CD4-positive, alpha-beta memory T cell (primary cell): ENCODE measurements at places on chromosomes 7 and 10. TPM values are rescaled to one million over a fixed set of nuclear protein-coding genes. Genes with fewer than 3 reads are reported as not detected.
A peak's percentile ranks its signal among the peaks of the same experiment; 100 is the strongest.

DNA sequence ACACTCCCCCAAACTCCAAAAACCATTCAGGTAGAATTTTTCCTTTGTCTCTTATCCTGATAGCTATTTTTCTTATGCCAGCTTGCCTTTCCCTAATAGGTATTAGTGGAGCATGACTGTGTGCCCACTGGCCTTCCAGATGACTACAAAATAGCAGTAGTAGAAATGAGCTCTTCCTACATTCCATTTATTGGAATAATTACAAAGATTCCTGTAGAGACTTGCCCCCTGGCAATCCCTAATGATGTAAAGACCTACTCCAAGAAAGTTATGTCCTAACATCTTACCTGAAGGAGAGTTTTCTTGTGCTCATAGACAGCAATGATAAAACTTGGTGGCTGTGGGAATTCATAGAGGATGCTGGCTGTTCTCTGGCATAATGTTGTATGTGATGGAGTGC, 501.8 kb downstream of the GATA3 start:
- no peak for DNase-seq

DNA sequence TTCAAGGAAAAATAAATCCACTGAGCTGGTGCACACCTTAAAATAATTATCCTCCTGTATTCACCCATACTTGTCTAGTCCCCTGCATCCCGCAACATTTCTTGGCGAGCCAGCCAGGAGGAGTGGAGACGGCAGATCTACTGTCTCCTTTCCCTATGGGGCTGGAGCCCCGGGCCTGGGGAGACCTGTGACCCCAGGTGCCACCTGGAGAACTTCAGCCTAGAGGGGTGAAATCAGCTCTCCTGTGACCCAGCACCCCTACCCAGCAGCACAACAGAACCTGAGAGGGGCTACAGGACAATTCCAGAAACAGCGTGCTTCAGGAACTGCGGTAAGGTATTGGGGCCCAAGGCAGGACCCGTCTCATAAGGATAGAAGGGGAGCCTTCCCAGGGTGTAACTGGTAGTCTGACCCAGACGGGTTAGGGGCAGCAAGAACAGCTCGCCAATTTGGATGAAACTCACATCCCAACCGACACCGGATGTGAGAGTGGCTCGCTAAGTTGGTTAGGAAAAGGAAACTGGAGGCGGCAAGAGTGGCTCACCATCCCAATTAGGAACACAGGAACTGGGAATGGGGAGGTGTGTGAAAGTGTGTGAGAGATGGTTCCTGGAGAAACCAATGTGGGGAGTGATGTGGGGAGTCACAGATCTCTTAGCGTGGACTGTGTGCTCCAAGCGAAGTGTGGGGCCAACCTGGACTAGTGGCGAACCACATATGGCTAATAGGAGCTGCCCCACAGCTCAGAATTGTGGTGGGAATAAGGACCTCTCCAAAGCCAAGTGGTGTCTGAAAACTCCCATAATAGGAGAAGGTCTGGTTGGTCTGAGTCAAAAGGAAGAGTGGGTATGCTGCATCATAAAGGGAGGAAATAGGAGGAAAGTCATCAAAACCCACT, 15.1 kb upstream of the DENND2A start:
- DNase-seq, result no peak

- DNase-seq, result no peak
Measured at GRCh38 chr10:105070952-105071351, 429.9 kb downstream of the SORCS3 start.

- DNase-seq, result no peak
Measured at GRCh38 chr10:9297580-9297979, 1243.1 kb downstream of the GATA3 start.

DNA sequence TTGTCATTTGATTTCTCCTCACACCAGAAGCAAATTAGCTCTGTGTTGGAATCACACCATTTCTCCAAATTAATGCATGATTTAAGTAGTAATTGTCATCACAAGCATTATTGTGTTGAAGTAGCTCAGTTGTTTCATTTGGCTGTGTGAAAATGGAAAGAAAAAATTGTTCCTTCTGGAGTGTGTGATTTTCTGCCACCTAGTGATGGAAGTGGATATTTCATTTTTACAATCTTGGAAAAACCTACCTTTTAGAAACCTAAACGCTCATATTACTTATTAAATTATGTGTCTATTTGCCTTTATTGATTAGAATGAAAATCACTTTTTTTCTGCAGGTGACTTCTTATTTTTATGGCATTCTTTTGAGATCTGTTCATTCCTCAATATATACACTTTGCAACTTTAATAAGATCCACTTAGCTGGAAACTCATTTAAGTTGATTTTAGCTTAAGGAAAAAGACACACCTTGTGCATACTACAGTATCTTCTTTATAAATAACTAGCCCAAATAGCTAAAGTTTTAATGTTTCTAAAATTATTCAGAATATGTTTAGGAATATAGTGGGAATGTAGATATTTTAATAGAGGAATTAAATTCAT, 50.0 kb downstream of the SRI start:
- peak; percentile 2 for DNase-seq

DNA sequence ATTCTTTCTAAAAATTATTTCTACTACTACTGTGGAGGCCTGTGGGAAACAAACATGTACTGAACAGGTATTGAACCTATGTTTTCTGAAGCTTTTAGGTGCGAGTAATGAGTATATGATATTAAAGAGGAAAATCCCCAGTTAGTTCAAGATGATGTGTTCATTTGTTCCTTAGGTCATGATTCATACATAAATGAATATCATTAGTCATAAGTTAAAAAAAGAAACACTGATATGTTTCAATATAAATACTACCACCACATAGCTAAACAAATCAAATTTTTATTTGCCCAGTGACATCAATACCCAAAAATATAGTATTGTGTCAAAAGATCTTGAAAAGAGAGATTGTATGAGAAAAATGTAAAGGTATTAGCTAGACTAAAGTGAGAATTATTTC, 210.7 kb upstream of the GNAI1 start:
- no peak for DNase-seq

GRCh38 chr10:30092151-30092790, 32.9 kb upstream of the JCAD start:
- no peak for DNase-seq

DNA sequence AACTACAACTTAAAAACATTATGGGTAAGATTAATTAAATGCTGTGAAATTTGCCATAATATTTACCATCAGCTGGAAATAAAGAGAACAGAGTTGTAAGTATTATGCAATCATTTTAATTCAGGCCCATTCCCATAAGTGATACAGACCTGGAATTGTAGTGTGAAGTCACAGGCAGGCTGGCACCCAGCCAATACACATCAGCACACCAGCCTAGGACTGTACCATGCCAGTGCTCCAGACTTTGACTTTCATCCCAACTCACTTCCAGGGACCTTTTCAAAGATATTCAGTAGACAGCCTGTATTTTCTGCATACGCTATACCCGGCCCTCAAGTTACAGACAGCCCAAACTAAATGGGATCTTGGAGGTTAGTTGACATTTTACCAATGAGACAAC, 143.3 kb downstream of the TES start:
- DNase-seq, result no peak

- no peak for DNase-seq
Measured at GRCh38 chr7:51275532-51275931, 41.1 kb downstream of the COBL start.

DNA sequence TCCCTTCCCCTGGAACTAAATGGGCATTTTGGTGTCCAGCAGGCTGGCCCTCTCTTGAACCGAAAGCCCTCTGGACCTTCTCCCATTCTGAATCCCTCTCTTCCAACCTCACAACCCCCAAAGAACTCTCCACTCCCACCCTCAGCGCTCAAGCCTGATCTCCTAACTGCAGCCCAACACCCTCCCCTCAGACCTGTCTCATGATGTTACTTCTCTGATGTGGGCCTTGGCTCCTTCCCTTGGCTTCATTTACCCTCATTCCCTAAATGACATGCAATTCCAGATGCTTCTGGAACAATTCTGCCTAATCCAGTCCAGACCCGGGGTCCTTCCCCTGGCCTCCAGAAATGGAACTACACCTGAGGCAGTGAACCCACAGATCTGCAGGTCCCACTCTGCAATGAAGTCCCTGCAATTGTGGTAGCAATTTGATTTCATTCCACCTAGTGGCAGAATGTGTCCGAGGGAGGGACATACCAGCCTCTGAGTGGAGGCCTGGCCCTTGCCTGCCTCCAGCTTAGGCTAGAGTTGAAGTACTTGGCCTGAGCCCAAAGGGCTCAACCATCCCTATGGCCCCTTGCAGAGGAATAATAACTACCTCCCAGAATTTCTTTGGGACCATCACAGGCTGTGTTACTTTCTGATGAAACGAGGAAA, 4.1 kb upstream of the CEP41 start:
- no peak for DNase-seq

DNA sequence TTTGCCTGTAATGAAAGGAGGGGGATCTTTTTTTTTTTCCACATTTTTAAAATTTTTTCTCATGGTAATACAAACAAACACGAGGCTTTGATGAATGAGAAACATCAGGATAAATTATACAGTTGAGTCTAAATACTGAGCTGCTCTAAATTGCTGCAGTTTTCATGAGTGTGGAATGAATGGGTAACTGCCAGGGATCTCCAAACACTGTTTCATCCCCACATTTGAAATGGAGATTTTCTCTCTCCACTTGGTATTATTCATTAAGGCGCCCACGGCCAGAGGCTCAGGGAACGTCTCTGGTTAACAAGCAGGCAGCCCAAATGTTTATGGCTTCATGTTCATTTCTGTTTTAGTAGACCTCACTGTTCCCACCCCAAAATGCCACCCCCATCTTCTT, 717.1 kb downstream of the GRID1 start:
- DNase-seq, result no peak

- DNase-seq, result no peak
Measured at GRCh38 chr10:70747192-70747965, 37.8 kb downstream of the TBATA start.

DNA sequence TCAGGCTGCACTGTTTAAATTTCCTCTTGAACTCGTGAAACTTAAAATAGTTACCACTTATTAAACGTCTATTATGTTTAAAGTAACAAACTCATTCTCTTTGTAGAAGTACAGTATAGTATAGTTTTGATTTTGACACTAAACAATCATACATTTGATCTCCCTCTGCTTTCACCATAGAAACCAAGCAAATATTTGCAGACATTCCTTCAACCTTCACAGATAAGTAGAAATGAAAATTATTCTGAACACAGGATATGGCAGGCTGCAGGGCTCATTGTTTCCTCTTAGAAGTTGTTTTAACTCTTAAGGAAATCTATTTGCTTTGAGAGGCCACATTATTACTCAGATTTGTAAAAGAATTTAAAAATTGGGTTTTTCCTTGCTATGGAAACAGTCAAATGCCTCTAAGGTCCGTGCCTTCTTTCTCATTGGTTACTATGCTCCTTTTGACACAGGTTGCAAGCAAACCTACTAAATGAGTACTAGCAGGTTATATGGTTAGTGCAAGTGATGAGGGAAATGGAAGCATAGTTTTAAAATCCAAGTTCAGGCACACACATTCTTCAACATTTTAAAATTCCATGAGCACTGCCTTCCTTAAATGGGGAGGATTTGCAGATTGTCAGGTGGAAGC, 92.8 kb upstream of the FAM133B start:
- peak; percentile 25 for DNase-seq

DNA sequence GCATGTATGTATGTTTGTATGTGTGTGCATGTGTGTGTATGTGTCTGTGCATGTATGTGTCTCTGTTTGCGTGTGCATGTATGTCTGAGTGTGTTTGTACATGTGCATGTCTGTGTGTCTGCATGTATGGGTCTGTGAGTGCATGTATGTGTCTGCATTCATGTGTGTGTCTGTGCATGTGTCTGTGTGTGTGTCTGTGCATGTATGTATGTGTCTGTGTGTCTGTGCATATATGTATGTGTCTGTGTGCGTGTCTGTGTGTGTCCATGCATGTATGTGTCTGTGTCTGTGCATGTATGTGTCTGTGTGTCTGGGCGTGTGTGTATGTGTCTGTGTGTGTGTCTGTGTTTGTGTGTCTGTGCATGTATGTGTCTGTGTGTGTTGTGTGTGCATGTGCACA, 49.9 kb upstream of the DIP2C start:
- DNase-seq, result no peak

DNA sequence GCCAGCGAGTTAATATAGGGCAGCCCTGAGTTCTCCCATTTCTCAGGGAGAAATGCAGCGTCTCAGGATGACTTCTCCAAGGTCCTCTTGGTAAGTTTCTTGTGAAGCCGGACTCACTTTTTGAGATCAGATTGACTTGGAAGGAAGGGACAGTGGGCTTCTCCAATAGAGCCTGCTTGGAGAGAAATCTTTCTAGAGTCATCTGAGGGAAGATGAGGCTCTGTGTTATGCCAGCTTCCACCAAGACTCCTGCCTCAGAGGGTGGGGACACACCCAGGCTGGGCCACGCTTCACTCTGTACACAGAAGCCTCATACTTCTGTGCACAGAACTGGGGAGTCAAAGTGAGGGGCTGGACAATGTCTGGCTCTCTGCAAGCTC, 5.6 kb downstream of the C10orf105 start:
- DNase-seq, result peak; percentile 30

GRCh38 chr10:80702143-80702542, 164.4 kb downstream of the SH2D4B start:
- no peak for DNase-seq

DNA sequence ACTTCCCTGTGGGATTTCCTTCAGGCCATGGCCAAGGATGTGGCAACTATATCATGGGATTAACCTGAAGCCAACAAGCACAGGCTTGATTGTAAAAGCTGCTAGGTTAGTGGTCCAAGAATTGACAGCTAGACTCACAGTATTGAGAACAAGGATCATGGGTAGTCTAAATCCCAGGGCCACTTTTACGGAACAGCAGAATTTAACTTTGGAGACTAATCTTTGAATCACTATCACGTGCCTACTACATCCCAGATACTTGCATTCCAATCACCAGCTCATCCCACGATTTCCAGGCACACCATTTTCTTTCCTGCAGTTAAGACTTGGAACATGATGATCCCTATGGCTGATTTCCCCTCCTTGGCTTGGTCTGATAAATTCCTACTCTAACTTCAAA, 65.6 kb upstream of the ADO start:
- DNase-seq, result no peak

- no peak for DNase-seq
Measured at GRCh38 chr10:48505394-48506112, 99.3 kb downstream of the ARHGAP22 start.

GRCh38 chr7:123958186-123958703, 33.2 kb downstream of the SPAM1 start:
- no peak for DNase-seq

DNA sequence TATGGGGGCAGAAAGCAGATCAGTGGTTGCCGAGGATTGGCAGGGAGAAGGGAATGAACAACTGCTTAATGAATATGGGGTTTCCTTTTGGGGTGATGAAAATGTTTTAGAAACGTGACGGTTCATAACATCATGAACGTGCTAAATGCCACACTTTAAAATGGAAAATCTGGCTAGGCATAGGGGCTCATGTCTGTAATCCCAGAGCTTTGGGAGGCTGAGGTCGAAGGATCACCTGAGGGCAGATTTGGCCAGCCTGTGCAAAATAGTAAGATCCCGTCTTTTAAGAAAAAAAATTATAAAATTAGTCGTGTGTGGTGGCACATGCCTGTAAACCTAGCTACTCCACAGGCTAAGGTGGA, 3.1 kb downstream of the FAM3C start:
- DNase-seq, result no peak

ZNF680 gene
- total RNA-seq, result 17.7 TPM

GBX1 gene
- not detected for total RNA-seq

AKR1C8 gene
- total RNA-seq, result 9.2 TPM

CH25H gene
- not detected for total RNA-seq

LOXL4 gene
- total RNA-seq, result not detected

ATG9B gene
- 29.9 TPM for total RNA-seq

NEBL gene
- total RNA-seq, result not detected

THSD7A gene
- not detected for total RNA-seq

MMP21 gene
- total RNA-seq, result 0.61 TPM

GPNMB gene
- total RNA-seq, result 32.5 TPM

NPTX2 gene
- not detected for total RNA-seq

NCAPG2 gene
- 15.0 TPM for total RNA-seq

CAMK2B gene
- not detected for total RNA-seq
